ENCODE measurements at places on chromosomes 7 and 10.
A peak's percentile ranks its signal among the peaks of the same experiment; 100 is the strongest.

DNA sequence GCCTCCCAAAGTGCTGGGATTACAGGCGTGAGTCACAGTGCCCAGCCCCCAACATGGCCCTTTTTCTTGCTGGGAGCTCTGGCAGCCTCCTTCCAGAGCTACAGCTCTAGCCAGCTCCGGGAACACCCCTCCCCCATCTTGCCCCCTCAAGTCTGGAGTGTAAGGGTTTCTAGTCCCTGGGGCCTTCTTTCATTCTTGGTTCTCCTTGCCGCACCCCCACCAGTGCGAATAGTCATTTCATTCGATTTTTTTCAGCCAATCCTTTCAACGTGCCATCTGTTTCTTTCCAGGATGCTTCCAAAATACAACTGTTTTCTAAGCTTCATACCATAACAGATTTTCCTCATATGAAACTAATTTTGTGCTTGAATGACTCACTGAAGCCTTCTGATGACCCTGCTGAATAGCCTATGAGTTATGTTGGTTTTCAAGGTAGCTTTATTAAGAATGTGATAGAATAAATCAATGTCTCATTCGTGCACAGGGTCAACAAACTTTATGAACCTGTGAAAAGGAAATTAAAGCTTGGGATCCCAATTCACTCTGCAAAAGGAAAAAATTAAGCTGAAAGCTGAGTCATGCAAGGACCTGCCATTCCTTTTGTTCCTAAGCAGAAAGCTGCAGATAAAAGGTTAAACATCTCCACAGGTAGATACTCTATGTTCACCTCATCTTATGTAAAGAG lies 38.6 kb downstream of the CDC14C start:
- peak; percentile 93 for DNase-seq

DNA sequence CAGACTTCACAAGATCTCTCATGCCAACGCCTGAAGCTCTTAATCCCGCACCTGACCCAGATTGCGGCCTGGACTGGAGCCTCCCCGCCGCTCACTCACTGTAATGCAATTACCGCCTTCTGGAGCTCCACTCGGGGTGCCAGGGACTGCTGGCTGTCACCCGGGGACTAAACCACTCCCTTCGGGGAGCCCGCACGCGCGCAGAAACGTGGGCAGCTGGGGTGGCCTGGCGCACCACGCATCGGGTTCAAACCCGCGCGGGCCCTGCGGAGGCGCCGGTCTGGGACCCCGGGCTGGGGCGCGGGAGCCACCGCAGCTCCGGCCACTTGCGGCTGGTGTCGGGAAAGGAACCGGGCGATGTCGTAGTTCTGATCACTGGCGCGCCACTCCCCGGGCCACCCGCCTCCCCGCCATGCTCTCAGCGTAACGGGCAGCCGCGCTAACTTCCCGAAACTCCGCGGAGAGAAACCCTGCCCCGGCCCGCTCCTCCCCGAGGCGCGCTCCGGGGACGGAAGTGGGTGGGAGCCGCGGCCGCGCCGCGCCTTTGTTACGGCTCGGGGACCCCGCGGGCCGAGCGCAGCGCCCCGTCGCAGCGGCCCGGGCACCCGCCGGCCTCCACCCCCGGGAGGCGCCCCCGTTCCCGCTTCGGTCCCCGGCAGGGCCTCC lies 100.3 kb upstream of the SVIL start:
- DNase-seq = no peak

GRCh38 chr10:80540981-80541750 lies 3.5 kb downstream of the SH2D4B start:
- no peak for DNase-seq

DNA sequence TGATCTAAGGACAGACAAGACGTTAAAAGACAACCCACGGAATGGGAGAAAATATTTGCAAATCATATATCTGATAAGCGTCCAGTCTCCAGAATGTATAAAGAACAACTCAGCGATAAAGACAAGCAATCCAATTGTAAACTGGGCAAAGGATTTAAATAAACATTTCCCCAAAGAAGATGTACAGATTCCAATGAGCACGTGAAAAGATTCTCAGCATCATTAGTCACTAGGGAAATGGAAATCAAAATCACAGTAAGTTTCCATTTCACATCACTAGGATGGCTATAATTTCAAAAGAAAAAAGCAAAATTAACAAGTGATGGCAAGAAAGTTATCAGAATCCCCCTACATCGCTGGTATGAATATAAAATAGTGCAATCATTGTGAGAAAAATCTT lies 316.1 kb downstream of the SFMBT2 start:
- no peak for DNase-seq

- no peak for DNase-seq
Observed at GRCh38 chr10:19728376-19728775, 87.9 kb upstream of the PLXDC2 start.

DNA sequence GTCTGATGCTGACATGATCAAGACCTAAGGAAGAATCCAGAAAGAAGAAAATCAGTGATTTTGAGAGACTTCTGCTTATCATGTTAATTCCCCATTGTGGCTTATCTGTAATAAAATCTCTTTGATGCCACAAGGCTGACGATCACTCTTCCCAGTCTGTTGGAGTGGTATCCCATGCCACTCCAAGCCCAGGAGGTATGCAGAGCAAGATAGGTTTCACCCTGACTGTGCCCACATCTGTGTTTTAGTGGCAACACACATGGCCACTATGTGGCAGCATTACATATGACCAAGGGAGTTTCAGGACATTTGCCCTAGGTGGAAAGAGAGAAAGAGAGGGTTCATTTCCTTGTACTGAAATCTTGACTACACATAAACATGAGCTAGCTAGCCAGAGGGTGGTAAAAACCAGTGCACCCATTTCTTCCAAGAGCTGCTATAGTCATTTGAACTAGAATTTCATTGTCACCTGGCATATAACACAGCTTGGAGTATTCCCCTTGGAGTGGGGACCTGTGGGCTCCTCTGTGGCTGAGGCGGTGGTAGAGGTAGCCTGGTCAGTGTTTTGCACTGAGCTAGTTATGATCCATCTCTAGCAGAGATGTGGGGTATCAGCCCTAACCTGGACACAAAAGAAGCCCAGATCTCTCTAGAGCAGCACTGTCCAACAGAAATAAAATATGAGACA lies 20.8 kb downstream of the LAMB4 start:
- DNase-seq = no peak

DNA sequence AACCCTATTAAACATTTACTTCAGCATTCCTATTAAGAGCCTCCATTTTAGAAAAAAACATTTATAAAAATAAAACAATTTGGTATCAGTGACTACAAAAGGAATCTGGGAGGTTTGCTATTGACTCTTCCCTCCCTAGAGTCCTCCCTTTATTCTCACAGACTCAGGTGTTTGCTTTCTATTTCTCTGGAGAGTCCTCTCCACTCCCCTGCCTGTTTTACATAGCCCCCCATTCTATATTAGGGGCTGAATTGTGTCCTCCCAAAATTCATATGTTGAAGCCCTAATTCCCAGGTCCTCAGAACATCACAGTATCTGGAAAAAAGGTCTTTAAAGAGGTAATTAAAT lies 69.8 kb downstream of the COA1 start:
- DNase-seq = no peak

GRCh38 chr10:13589316-13589715 lies 2.6 kb downstream of the PRPF18 start:
- no peak for DNase-seq

DNA sequence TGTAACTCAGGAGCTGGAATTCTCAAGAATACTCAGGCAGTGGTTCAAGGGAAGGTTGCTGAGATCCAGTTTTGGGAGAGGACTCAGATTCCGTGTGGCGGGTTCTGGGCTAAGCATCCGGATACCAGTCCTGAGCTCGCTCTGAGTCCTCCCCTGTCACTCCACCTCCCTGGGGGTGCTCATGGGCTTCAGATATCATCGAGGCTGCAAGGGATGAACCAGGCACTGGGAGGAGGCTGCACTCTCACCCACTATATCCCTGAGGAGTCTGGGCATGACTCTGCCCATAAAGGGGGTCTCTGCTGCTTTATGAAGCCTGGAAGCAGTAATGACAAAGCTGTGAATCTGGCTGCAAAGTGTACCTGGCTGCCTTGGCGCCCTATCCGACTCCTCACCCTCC lies 188.5 kb downstream of the TNS3 start:
- no peak for DNase-seq

DNA sequence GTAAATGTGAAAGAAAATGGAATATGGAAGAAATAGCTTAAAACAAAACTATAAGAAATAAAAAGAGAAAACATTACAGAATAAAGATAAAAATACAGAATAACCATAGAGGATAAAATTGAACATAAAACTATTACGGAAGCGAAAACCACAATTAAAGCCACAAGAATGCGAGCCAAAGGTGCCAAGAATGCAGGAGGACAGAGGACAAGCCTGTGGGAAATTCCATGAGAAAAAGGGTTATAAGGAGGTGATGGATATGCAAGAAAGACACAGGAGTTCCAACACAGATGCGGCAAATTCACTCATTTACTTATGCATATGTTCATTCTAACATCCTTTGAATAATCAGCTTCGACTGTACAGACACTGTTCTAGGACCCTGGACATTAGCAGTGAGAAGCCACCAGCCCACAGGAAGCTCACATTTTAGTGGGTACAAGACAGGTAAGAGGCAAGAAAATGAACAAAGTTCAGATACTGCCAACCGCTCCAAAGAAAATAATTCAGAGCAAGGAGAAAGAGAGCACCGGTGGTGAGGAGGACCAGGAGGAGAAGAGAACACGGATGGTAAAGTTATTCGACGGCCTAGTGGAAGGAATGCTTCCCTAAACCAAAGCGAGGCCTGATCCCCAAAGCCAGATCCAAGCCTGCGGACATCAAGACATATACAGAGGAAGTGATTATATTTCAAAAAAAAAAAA lies 213.7 kb upstream of the MGMT start:
- DNase-seq = no peak

GRCh38 chr7:73742753-73743641 lies 4.4 kb upstream of the ABHD11 start:
- no peak for DNase-seq

GRCh38 chr10:97612386-97612785 lies 20.9 kb downstream of the MORN4 start:
- DNase-seq = peak; percentile 50

DNA sequence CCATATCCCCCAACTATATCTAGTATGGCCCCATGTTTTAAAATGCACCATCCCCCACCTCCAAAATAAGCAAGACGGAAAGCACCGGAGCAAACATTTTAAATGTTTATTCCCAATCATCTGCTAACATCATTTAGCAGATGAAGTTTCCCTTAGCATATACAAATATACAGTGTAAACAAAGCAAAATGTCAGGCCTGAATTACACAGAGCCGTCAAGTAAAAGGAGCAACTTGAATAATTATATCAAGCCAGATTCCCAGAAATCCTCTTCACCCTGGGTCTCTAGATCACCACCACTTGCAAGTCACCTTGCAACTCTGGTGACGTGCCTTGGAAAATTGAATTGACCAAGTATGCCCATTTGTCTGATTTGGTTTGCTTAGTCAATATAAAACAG lies 91.6 kb upstream of the COL1A2 start:
- DNase-seq = no peak

DNA sequence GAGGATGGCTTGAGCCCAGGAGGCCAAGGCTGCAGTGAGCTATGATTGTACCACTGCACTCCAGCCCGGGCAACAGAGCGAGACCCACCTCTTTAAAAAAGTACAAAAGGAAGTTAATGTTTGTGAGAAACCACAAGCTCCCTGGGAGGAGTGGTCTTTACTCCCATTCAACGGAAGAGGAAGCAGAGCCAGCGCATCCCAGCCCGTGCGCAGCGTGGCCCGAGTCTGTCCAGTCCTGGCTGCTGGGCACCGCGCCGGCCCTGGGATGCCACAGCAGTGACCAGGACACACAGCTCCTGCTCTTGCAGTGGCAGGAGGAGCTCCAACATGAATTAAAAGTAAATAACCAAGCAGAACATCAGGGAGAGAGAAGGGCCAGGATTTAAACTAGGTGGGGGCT lies 68.4 kb downstream of the ELFN1 start:
- no peak for DNase-seq

DNA sequence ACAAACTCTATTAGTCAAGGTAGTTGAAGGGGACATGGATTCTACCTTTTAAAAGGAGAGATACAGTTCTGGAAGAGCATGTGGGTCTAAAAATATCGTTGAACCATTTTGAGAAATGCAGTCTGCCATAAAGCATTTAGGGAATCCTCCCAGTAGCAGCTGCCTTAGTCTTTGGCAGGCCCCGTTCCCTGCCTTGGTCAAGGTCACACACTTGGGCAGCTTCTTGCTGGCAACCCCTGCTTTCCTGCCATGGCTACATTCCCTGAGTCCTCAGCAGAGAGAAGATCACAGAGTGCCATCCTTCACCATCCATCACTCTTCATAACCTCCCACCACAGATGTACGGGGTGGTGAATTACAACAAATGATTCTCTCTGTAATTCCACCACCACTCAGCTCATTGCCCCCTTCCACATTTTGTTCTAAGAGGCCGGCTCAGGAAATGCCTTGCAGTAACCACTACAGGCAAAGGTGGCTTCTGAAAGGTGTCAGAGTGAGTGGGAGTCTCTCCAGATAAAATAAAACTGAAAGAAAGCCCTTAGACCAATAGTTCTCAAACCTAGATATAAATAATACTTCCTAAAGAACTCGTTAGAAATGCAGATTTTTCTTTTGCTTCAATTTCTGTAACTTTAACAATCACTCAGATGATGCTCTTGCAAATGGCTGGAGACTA lies 121.4 kb upstream of the STK17A start:
- DNase-seq = no peak

- DNase-seq = no peak
Observed at GRCh38 chr10:30186371-30186875, 127.0 kb upstream of the JCAD start.

GRCh38 chr7:150955519-150956394 lies 22.4 kb downstream of the KCNH2 start:
- peak; percentile 25 for DNase-seq

All from fibroblast of upper back skin (primary cell).